ENCODE measurements at places on chromosomes 5 and 9.
A peak's percentile ranks its signal among the peaks of the same experiment; 100 is the strongest.

- no peak for DNase-seq
These were observed 19.6 kb downstream of the TJP2 start for GRCh38 chr9:69193685-69194032.

DNA sequence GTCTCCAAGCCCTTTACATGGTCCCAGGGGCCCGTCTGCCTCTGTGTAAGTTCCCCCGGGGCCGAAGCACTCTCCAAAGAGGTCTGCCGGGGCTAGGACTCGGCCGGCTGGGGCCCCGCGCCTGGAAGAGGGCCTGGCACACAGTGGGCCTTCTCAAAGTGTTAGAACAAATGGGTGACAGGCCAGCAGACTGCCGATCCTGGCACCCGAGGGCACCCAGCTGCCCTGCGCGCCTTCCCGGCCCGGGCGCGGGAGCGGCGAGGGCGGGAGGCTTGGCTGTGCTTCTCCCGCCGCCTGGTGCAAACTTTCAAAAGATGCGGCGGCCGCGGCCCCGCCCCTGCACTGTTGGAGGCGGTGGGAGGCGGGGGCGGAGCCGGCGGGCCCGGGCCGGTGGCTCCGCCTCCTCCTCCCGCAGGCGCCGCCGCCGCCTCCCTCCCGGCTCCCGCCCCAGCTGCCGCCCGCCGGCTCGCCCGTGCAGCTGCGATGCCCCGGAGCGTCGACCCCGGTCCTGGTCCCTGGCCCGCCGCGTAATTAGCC is at the start of gene NEURL1B:
Gene NEURL1B, plus strand, starts transcription at position 442 of the 537 bp plus-strand sequence. CDS start 144 bp downstream, outside the sequence.
- DNase-seq = peak; percentile 55

- peak; percentile 54 for DNase-seq
These were observed 566.0 kb downstream of the CAAP1 start for GRCh38 chr9:26326563-26326962.

DNA sequence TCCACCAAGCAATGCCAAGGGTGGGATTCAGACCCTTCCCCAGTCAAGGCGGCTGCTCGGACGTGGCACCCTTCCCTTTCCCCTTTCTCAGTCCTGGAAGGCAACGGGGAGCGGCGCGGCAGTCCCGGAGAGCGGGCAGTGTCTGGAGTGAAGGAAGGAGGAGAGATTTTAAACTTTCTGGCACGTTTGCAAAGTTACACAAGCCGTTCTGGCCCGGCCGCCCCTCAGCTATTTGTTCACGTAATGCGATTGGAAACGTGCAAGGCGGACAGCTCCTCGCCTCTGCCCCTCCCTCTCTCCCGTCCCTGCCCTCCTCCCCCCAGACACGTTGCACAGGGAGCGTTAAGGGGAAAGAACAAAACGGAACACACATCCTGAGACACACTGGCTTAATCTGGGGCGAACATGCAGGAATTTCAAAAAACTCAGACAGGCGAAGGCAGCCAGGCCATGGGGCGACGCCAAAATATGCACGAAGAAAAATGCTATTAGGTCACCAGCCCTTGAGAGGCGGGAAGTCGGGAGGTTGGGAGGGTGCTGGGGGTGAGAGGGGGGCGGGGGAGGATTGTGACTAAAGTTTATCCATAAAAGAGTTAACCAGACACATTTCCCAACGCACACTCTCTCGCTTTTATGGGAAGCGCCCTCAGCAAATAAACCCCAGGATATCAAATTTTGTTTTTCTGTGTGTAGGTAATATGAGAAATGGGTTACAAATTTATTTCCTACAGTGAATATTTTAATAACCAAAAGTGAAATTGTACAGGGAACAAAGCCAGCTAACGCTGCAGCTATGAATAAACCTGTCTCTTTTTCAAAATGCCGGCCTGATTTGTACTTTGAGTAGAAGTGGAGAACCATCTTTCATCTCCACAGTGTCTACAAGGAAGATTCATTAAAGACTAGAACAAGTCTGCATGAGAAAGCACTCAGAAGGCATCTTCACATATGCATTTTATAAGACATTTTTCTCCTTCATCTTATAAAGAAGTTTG is at the start of gene LOX:
Gene LOX, minus strand, starts transcription at position 144 of the 995 bp plus-strand sequence. CDS start 274 bp downstream, outside the sequence.
- peak; percentile 80 for DNase-seq
